ENCODE measurements at places on chromosomes 12 and 14. TPM values are rescaled to one million over a fixed set of nuclear protein-coding genes. Genes with fewer than 3 reads are reported as not detected.

GRCh38 chr14:75864352-75864751 is 117.4 kb downstream of the TGFB3 start:
- no peak for DNase-seq

DNA sequence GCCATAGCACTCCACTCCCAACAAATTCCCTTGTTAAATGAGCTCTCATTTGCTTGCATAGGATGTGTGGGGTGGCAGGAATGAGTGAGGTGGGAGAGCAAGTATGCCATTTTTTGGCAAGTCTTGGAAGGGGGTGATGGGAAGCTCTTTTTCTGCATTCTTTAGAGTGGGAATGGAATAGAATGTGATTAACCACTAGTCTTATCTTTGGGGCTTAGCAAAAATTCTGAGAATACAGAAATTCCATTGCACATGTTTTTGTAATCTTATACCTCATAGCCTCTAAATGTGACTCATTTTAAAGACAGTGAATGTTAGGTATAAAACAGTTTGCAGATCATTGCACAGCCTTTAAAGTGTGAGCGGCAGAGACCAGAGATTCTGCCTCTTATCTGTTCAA is 28.4 kb upstream of the NEDD1 start:
- no peak for DNase-seq

DNA sequence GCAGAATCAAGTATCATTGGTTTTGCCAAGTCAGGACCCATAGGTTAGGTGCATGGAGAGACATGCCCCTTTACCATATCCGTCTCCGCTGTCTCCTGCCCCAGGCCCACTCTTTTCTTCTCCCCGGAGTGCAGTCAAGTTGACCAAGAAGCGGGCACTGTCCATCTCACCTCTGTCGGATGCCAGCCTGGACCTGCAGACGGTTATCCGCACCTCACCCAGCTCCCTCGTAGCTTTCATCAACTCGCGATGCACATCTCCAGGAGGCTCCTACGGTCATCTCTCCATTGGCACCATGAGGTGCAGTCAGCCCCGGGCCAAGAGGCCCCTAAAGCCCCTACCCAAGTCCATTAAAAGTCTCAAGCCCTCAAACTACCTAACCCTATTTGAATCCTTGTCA is 5.0 kb downstream of the GLI1 start:
- DNase-seq = no peak

DNA sequence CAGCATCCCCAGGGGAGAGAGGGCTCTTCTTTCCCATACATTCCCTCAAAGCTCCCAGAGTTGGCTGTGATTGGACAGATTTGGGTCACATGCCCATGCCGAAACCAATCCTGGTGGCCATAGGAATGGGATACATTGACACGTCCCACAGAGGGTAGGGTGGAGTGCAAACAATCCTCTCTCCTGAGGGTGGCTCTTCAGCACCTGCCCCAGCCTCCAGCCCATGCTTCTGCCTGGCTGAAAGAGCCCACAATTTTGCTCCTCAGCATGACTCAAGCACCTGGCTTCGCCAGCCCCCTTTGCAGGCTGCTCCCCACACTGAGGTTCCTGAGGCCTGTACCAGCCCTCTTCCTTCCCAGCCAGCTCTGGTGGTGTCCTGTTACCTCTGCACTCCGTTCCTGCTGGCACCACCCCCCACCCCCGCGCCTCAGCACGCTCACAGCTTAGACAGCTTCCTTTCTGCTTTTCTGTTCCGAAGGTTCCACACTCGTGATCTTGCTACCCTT is 71.7 kb downstream of the CCDC92 start:
- no peak for DNase-seq

GRCh38 chr14:69938751-69939150 is 59.5 kb downstream of the SMOC1 start:
- DNase-seq = peak; percentile 15

- no peak for DNase-seq
Measured at GRCh38 chr14:52939427-52939826, 11.4 kb downstream of the FERMT2 start.

GRCh38 chr14:25049568-25050268 is at the start of gene STXBP6:
STXBP6 (minus strand) TSS chr14:25050147; CDS start chr14:24974818, 75,329 bp downstream.
- DNase-seq = peak; percentile 39

- no peak for DNase-seq
Measured at GRCh38 chr12:89234324-89235114, 117.8 kb downstream of the DUSP6 start.

- no peak for DNase-seq
Measured at GRCh38 chr12:70787612-70788011, 132.9 kb downstream of the PTPRR start.

DNA sequence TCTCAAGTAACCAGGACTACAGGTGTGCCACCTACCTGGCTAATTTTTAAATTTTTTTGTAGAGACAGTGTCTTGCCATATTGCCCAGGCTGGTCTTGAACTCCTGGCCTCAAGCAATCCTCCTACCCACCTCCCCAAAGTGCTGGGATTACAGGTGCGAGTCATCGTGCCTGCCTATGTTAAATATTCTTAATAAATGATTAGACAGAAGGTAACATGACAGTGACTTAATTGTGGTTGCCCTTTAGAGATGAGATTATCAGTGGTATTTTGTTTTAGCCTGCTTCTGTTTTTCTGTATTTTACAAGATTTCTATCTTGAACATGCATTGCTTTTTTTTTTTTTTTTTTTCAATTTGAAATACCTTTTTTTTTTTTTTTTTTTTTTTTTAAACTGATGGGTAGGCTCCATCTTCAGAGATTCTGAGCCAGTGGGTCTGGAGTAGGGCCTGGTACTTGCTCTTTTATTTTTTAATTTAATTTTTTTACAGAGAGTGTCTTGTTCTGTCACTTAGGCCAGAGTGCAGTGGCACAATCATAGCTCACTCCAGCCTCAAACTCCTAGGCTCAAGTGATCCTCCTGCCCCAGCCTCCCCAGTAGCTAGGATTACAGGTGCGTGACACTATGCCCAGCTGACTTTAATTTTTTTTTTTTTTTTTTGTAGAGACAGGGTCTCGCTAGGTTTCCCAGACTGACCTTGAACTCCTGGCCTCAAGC is 88.4 kb downstream of the BORCS5 start:
- no peak for DNase-seq

DNA sequence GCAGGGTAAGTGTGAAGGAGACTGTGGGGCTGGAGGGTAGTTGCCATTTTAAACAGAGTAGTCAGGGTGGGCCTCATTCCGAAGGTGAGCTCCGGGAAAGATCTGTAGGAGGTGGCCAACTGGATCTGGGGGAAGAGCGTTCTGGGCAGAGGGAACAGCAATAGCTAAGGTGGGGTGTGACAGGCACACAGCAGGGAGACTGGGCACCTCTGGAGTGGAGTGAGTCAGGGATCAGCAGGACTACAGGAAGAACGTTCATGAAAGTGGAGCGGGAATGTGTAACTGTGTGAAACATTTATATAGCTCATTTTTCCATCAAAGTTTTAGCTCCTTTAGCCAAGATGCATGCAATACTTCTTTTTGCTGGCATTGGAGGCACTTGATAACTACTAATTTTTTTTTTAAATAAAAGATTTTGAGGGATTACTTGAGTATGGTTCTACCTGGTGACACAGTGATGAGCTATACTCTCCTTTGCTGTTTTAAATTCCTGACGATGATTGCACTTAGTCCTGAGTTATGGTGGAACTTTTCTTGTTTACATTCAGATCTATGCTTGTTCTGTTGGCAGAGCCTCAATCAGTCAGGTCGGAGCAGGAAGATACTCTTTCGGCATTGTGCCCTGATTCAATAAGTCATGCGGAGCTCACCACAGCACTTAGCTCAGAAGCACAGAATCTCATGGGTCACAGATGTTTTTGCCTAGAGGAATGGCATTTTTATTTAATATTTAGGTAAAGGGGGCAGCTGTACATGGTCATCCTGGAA is 106.4 kb downstream of the WIF1 start:
- DNase-seq = no peak

- DNase-seq = no peak
Measured at GRCh38 chr14:51512316-51512715, 139.4 kb upstream of the FRMD6 start.

DNA sequence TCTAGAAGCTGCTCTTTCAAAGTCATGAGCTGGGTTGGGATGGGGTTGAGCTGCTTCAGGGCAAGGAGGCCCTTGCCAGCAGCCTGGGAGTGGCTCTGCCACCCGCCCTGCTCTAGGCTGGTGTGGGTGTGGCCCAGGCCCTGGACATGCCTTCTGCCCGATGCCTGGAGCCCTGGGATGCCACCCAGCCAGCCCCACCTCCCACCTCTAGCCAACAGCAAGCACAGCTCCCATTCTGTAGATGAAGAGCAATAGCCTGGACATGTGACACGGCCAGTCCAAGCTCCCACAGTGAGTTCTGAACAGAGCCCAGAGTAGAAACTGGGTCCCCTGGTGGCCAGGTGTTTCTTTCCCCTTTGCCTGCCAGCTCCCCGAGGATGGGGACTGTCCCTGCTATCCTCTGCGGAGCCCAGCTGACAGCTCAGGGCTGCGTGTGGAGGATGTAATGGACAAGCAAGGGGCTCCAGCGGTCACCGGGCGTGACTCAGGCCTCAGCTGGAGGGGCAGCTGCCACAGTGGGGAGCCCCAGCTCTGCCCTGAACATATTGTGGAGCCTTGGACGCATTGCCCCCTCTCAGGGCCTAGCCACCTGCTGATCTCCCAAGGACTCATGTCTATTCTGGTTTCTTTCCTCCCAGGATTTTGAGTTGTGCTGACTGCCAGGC is 165.2 kb downstream of the TSPAN9 start:
- DNase-seq = no peak

- DNase-seq = no peak
Measured at GRCh38 chr14:68749487-68750475, 43.1 kb downstream of the ZFP36L1 start.

- peak; percentile 24 for DNase-seq
Measured at GRCh38 chr12:53060721-53061276, 10.9 kb downstream of the TNS2 start.

GRCh38 chr12:82996168-82996812 is 309.6 kb downstream of the TMTC2 start:
- DNase-seq = no peak

GRCh38 chr14:99562856-99563748 is 40.9 kb downstream of the CCDC85C start:
- peak; percentile 77 for DNase-seq

- no peak for DNase-seq
Measured at GRCh38 chr12:2076196-2076570, 23.4 kb downstream of the CACNA1C start.

DNA sequence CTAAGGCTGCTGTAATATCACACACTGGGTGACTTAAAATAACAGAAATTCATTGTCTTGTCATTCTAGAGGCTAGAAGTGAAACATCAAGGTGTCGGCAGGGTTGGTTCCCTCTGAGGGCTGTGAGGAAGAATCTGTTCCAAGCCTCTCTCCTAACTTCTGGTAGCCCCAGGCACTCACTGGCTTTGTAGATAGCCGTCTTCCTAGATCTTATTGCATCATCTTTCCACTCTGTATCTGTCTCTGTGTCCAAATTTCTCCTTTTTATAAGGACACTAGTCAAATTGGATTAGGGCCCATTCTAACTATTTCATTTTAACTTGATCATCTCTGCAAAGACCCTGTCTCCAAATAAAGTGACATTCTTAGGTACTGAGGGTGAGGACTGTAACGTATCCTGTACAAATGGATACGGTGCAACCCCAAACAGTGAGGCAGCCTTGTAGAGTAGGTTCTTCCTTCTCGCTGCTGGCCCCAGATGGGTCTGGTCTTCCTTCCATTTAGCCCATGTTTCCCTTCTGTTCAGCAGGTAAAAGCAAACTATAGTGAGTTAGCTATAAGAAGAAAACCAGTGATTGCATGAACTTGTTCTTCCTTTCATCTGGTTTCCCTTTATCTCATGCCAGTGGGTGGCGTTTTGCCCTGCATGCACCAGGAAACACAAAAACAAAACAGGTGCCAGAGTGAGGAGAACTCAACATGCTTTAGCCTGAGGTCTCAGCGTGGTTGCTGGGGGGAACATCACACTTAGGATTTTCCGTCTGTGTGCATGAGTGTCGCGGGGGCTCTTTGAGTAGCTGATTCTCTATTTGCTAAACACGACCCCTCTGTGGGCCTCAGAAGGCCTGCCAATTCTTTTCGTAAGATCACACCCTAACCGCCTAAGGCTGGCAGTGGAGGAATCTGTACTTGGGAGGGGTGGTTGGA is 19.5 kb downstream of the TTC9 start:
- no peak for DNase-seq

DNA sequence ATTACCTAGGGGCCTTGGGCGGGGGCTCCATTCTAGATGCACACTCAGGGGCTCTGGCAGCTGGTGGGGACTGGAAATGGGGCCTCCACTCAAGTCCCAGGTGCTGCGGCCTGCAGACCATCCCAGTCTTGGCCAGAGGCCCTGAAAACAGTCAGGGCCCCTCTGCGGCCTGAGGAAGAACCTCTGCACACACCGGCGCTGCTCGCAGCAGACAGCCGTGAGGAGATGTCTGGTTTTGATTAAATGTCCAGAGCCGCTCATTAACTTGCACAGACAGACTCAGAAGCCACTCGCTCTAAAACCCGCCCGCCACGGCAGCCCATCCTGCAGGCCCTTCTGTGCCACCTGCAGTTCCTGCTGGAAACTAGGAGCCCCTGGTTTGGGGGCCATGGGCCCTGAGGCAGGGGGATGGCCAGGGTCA is 36.4 kb upstream of the NCOR2 start:
- no peak for DNase-seq

GRCh38 chr12:90858252-90858651 is 96.7 kb downstream of the CCER1 start:
- DNase-seq = peak; percentile 28

GRCh38 chr14:61811882-61812346 is 49.7 kb downstream of the SNAPC1 start:
- no peak for DNase-seq

GRCh38 chr12:118355843-118356242 is 16.9 kb downstream of the TAOK3 start:
- DNase-seq = no peak

- no peak for DNase-seq
Measured at GRCh38 chr14:35747379-35747778, 61.7 kb downstream of the RALGAPA1 start.

DNA sequence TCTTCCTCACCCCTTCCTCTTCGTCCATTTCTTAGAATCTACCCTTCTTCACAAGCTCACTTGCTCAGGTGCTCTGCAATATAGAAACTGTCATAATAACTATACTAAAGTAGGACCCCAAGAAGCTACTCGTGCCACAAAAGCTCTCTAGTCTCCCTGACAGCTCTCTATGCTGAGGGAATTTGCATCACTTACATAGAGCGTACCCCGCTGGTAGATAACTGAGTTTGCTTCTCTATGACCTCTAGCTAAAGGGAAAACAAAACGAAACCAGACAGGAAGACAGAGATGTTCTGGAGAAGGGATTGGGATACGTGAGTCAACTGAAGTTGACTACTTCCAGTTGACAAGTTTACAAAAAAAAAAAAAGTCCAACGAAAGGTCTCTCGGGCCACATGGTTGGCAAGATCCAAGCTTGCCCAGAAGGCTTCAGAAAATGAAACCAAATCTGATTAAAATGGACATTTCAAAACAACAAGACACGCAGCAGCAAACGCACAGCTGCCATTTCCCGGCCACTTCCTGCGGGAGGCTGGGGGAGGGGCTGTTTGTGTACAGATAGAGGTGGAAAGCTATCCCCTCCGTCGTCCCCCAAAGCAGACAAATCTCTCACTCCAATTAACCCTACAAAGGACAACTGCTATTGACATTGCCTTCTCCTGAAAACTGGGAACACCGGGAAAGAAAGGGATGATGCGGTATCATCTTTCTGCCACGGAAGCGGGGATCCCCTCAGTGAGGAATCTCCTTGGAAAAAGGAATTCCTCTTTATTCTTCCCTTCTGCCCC is 1.3 kb downstream of the BAZ2A start:
- DNase-seq = peak; percentile 80

PLA2G1B gene
- polyA plus RNA-seq = not detected

WNK1 gene
- 46.3 TPM for polyA plus RNA-seq

NR4A1 gene
- polyA plus RNA-seq = 18.2 TPM

MYF6 gene
- polyA plus RNA-seq = not detected

IRAK3 gene
- 2.3 TPM for polyA plus RNA-seq

TAS2R31 gene
- not detected for polyA plus RNA-seq

TAS2R13 gene
- polyA plus RNA-seq = 0.04 TPM

CALCOCO1 gene
- polyA plus RNA-seq = 146 TPM

KCNC2 gene
- polyA plus RNA-seq = not detected

All from endothelial cell of umbilical vein (primary cell).